Panc1 (cell line): ENCODE measurements at places on chromosomes 3 and 15.

DNA sequence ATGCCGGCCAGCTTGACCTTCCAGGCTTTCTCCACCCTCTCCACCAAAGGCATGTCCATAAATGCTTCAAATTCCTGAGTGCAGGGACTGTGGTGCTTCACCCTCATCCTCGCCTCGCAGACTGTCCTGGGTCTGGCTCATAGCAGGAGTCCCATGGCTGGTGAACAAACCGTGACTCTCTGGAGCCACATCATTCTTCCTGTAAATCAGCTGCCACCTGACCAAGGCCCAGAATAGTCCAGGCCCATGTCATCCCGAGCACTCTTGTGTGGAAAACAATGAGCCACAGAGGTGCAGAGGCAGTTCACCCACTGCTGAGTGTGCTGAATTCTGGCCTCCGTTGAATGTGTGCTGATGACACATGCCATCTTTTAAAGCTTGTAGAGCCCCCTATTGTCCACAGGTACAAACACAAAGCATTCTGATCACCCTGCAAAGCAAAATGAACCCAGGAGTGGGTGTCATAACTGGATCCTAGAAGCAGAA lies 68.6 kb downstream of the ABHD5 start:
- no peak for DNase-seq

GRCh38 chr15:72685925-72686794 lies at the start of the genes BBS4 and HIGD2B:
BBS4 (plus strand) TSS chr15:72686207; CDS start chr15:72686228, 21 bp downstream.
HIGD2B (minus strand) TSS chr15:72686182; CDS start chr15:72676374, 9,808 bp downstream.
- DNase-seq, result peak; percentile 78

GRCh38 chr15:22951381-22952280 lies 28.5 kb downstream of the CYFIP1 start:
- no peak for DNase-seq

DNA sequence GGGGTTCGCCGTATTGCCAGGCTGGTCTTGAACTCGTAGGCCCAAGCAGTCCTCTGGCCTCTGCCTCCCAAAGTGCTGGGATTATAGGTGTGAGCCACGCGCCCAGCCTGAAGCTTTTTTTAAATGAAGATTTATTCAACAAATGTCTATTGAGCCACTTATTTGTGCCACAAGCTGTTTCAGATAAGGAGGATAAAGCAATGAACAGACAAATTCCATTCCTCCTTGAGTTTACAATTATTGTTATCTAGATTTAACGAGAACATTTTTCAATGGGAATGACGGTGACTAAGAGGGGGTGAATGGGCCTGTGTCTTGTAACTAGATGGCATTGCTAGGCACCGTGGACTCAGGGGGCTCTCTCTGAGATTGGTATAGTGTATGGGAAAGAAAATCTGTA lies 10.2 kb downstream of the PPARG start:
- no peak for DNase-seq
